ENCODE measurements at places on chromosomes 1 and 21.

- DNase-seq, result no peak
Measured at GRCh38 chr1:160767395-160768294, 28.3 kb upstream of the LY9 start.

GRCh38 chr1:39485046-39485803 is 6.2 kb upstream of the BMP8A start:
- no peak for DNase-seq

DNA sequence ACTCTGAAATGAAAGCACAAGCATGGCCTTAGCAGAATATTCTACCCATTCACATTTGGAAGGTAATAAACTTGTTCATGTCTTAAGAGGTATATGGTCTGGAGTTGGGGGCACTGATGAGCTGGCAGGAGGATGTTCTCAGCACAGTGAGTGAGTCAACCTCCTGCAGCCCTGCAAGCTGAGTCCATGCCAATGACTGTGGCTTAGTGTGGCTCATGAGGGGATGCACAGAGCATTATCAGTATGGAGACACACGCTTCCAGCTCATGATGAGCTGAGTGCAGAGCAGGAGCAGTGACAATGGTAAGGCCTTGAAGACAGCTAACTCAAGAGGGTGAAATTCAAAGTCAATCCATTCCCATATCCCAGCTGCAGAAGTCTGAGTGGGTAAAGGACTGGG is 102.3 kb downstream of the TNFSF18 start:
- peak; percentile 83 for DNase-seq

- DNase-seq, result peak; percentile 56
Measured at GRCh38 chr1:63892632-63893395, 119.0 kb downstream of the ROR1 start.

- DNase-seq, result peak; percentile 1
Measured at GRCh38 chr1:29880556-29880955, 644.2 kb downstream of the PTPRU start.

DNA sequence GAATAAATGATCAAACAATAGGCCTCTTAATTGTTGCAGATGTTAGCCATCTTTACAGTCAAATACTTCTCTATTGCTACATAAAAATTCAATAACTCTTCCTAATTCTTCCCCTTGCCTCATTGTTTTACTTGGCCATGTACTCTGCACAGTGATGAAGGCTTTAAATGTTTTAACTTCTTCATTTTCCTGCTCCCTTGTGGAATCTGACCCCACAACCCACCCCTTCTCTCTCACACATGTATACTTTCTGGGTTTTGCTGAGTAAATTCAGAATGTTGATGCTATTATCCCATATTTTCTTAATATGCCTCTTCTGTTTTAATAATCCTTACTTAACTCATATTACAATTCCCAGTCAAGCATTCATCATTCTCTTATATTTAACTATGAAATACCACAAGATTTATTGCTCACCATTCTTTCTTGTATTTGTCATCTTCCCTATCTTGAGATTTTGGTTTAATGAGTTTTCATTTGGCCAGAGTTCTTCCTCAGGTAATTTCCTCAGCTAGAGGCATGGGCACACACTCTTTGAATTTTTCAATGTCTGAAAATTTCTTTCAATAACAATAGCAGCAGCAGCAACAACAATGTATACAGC is 327.8 kb upstream of the USP24 start:
- peak; percentile 96 for DNase-seq

GRCh38 chr1:17167041-17167785 is 37.7 kb upstream of the PADI1 start:
- DNase-seq, result no peak

- DNase-seq, result peak; percentile 61
Measured at GRCh38 chr1:30842697-30843354, 65.7 kb downstream of the SDC3 start.

- DNase-seq, result no peak
Measured at GRCh38 chr1:208153386-208153785, 90.8 kb downstream of the PLXNA2 start.

DNA sequence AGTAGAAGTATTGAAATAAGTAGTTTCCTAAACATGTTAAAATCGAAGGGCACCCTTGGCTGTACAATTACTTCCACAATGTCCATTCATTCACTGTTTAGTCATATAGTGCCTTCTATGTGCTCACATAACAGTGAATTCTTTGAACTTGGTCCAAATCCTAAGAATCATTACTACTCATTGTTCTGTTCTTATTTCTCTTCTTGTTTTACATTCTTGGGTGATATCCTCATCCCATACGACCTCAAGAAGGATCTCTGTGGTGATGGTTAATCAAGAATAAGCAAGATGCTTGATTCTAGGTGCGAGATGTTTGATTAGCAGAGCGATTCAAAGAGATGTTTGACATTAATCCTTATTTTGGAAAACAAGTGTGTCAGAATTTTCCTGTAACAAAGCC is 667.4 kb upstream of the ZP4 start:
- DNase-seq, result peak; percentile 90

- no peak for DNase-seq
Measured at GRCh38 chr1:41800311-41800829, 118.4 kb downstream of the HIVEP3 start.

- DNase-seq, result peak; percentile 46
Measured at GRCh38 chr1:56525489-56526041, 53.8 kb downstream of the PLPP3 start.

DNA sequence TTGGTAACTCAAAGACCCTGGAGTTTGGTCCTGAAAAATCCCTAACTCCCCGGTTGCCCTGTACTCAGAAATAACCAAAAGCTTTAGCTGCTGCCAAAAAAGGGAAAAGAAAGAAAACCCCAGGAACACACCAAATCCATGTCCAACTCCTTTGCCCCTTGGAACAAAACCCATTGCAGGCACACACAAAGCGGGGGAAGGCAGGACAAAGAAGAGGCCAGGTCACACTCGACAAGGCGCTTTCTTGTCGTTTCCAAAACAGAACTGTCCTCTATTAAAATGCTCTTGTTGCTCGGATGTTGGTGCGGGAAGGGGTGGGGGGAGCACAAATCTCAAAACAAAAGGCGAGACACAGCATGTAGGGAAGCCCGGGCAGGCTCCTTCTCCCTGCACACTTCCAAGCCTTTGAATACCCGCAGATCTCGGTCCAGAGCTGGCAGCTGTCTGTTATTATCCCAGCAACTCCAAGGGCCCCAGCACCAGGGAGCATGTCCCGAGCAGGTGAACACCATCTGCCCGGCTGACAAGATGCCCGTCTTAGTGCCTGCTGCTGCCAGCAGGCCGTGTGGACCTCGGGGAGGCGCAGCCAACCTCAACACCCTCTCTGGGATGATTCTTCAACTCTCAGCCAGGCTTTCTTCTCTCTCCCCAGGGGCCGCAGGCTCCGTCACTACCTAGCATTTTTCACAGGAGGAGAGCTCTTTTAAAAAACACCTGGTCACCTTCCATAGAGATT is 96.4 kb downstream of the SSBP3 start:
- DNase-seq, result no peak
